NCI-H1417 treated with DMSO at 0.1 percent for 48 hours (cell line): ENCODE measurements at places on chromosomes 2 and 18.

- DNase-seq: no peak
Observed at GRCh38 chr2:20326163-20326780, 24.4 kb downstream of the PUM2 start.

DNA sequence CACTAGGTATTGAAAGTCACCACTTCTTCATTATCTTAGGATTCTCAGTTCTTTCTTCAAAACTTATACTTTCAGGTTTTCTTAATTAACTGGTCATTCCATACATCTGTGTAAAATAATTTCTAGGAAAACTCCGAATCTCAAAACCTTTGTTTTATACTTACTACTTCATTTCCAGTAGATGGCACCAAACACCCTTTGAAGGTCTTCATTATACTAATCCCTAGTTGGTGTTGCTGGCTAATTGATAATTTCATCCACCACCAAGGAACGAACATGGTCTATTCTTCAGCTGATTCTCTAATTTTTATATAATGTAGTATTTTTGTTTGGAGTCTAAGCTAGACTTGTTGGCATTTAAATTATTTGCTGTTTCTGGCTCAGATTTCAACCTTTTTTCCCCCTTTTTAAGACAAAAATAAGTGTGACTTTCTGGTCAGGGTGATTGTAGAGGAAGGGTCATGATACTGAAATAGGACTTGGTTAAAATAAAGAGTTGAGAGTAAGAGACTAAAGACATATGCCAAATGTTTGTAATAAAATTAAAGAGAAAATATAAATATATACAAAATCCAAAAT lies 2.8 kb upstream of the MXD1 start:
- peak; percentile 60 for DNase-seq

DNA sequence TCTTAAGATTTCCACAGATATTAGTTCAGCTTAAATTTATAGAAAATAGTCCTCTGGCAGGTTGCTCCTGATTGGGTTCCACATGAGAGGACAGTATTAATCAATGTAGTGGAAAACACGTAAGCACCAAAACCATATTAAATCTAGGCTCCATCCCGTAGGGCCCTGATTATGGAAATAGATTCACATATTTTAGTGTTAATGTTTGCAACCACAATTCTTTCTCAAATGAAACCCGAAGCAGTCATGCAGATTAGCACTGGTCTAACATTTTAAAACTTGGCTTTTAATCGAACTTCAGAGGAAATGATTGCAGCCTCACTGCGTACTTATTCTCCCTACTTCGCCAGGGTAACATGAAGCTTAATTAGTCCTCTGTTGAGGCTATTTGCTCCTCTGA lies 60.9 kb downstream of the METTL4 start:
- no peak for DNase-seq

DNA sequence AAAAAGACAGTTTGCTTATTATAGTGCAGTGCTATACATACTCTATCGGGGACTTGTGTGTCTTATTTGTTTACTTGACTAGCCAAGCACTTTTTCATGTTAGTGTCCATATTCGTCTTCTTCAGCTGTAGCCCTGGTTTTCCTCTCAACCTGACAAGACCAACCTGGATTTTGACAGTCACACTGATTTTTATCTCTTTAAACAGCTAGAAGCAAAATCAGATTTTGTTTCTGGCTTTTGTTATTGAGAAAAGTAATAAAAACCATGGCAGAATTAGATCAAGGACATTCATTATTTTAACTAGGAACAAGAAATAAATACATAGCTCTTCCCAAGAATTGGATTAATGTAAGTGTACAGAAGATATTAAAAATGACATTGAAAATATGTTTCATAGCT lies 56.8 kb downstream of the SPATS2L start:
- no peak for DNase-seq

DNA sequence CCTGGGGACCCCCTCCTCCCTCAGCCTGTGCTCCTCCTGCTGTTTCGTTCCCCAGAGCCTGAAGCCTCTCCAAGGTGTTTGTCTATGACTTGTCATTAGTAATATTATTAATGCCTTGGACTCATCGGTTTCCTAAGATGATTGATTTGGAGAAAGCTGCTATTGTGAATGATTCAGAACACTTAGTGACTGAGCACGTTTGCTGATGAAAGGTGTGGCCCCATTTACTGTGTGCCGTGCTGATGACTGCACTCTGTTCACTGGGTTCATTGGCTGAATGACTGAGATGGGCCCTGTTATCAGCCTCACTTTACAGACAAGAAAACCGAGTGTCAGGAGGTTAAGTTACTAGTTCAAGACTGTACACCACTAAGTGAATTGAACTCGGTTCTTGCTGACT lies 111.4 kb downstream of the SPP2 start:
- DNase-seq: no peak
